ENCODE measurements at places on chromosomes 11 and 22.

GRCh38 chr11:61124574-61125309 lies 22.5 kb downstream of the CD5 start:
- no peak for DNase-seq

DNA sequence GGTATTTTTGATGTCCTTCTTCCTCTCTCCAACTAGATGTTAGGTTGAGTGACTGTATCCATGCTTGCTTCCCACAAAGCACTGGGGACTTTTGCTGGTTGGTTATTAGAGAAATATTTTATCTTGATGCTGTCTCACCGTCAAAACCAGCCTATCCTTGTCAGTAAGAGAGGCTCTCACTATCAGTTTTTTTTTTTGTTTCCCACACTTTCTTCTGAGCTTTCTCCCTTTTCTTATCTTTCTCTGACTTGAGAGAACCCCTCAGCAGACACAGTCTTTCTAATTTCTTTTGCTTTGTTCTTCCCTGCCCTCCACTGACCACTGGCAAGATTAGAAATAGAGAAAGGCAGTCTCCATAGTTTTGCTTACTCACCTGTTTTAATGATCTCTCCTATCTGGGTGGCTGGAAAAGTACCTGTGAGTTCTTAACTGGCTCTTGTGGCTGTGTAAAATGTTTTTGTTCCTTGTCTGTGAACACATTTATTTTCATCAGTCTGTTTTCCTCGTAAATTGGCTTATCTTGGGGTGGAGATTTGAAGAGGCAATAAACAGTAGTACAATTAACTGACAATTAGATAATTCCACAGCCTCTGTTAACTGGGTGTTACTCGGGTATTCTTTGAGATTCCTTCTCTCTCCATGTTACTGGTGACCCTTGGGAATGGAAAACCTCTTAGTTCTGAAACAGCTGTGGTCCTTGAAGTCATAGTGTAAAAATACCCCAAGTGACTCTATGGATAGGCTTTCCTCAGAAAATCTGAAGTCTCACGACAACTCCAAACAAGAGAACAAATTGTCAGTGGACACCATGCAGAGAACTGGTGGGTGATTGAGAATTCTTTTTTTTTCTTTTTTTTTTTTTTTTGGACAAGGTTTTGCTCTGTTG lies at the start of gene NXPE1:
Gene NXPE1 (minus strand): TSS at position 457 of the 886 bp plus-strand sequence. CDS start 8,680 bp downstream, outside the sequence.
- no peak for DNase-seq

DNA sequence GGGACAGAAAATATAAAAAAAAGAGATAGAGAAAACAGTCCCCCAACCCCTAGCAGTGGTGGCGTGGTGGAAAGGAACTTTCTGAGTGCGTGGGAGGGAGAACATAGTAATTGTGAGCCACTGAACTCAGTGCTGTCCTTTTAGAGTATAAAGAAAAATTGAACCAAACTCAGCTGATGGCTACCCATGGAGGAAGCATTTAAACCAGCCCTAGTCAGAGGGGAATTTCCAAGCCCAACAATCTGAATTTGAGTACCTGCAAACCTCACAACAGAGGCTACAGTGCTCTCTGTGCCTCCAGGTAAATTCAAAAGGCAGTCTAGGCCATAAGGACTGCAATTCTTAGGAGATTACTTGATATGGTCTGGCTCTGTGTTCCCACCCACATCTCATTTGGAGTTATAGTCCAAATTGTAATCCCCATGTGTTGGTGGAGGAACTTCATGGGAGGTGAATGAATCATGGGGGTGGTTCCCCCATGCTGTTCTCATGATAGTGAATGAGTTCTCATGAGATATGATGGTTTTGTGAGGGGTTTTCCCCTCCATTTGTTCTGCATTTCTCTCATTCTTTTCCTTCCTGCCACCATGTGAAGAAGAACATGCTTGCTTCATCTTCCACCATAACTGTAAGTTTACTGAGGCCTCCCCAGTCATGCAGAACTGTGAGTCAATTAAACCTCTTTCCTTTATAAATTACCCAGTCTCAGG lies 687.8 kb downstream of the FAM181B start:
- peak; percentile 8 for DNase-seq

DNA sequence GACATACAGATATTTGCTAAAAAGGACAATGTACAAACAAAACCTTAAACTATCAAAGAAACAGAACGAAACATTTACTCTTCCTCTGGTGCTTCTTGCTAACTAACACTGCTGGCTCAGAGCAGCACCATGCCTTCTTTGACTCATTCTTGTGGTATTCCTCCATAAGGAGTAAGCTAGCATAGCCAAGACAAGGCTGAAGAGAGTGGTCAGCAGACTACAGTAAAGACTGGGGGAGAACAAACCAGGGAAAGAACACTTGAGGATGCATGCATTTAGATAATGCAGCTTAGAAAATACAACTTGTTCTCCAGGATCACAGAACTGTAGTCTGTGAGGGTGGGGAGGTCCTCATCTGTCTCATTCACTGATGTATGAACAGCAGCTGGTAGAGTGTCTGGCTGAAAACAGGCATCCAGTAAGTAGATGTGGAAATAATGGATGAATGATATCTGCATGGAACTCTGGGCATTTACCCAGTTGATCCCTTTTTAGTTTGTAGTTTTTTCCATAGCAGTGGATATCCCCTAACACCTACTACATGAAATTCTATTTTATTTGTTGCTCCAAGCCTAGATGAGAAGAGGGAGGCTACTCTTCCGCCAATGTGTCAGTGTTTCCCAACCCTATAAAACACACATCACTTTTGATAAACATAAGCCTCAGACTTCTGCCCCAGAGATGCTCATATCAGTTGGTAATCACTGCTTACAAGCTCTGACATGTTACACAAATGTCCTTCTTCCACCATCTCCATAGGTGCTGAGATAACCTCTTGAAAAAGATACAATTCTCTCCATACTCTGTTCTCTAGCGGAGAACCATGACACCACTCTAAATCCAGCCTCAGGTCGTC lies 7.3 kb downstream of the SNX19 start:
- DNase-seq, result peak; percentile 79

- DNase-seq, result peak; percentile 46
Observed at GRCh38 chr22:38700270-38700788, 414 bp downstream of the JOSD1 start.

DNA sequence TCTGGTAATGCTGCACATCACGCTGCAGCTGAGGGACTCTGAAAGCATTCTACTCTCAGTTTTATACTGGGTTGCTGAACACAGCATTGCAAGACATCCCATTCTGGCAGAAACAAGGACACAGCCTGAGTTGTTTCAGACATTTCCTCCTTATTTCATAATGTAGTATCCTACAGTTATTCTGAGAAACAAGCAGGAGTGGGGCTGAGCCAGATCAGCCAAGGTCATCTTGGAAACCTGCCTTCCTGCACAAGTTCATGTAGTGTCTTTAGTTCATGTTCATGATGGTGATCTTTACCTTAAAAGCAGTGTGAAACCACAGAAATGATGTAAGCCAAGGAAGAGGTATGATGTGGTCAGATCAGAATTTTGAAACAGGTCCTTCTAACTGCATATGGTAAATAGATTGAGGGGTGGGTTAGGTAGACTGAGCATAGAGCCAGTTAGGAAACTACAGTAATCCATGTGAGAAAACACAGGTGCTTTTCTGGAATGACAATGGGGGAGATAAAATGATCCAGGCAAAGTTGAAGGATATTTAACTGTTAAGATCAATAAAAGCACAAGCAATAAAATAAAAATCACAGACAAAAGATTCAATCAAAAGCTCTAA lies 1686.8 kb downstream of the LRRC4C start:
- no peak for DNase-seq

DNA sequence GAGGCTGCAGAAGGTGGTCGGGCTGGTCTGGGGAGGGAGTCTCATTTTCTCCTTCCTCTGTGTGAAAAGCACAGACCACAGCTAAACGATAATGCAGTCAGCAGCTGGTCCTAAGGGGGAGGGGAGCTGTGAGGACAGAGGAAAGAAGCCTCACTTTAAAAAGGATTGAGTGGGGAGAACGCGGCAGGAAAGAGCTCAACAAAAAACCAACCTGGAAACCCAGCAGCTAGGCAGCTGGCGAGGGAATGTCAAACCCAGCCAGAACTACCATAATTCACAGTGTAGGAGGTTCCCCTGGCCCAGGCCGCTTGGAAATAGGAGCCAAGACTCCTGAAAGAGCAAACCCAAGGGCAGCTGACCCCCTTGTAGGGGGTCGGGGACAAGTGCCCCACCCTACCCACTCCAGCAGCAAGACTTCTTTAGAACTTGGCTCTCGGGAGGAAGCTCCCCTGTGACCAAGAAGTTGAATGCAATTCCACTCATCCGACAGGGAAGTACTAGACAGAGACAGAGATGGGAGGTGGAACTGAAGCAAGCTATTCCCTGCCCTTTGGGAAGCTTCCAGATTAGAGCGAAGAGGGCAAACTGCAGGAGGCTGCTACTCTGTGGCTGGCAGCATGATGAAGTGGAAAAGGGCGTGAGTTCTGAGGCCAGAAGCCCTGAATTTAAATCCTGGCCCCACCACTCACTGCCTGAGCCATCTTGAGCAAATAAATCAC lies 16.5 kb upstream of the DGKZ start:
- DNase-seq, result no peak

DNA sequence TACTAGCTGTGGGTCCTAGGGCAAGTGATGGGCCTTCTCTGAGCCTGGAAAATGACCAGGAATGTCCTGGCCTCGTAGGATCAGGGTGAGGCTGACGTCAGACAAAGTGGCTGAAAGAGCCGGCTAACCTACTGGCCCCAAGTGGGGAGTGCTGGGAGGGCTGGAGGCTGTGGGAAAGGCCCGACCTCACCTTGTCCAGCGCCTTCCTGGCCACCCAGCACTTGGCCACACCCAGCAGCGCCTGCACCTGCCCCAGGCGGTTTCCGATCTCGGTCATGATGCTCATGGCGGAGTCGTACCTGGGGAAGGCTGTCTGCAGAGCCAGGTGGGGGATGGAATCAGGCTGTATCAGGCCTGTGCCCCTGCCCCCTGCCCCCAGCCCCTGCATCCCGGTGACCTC lies 7.5 kb downstream of the RAPSN start:
- DNase-seq, result no peak

GRCh38 chr11:100757646-100758045 lies 70.6 kb downstream of the ARHGAP42 start:
- no peak for DNase-seq

DNA sequence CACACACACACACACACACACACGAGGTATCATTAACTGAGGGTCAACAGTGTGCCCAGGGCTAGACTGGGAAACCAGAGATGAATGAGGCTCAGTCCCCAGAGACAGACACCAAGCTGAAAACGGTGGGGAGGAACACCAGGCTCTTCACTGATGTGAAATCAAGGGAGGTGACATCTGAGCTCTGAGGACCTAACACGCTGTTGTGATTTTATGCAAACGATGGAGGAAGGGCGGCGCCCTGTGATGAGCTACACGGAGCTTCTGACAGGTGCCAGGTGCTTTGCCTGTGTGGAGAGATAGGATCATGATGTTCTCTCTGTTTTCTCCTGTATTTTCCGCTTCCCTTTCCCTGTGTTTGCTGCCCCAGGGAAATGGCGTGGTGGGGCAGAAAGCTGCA lies 6.5 kb upstream of the CYB5R3 start:
- DNase-seq, result no peak

DNA sequence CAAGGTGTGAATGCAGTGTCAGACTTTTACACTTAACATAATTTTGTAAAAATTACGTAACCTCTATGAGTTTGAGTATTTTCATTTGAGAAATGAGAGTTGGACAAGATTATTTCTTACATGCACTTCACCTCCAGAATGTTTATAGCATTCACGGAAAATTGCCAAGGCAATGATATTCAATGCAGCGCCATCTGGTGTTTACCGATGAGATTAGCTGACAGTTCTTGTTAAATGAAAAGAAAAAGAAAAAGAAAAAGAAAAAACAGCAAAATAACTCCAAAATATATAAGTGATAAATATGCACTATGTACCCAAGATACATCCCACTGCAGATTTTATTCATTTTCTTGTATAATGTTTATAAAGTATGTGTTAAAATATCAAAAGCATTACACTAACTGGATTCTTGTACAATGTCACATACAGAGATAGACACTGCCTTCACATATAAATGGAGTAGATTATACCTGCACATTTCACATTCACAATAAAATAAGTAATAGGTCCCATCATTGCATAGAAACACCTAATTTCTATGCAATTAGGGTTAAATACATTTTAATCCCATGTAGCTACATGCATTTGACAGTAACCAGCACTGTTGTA lies 976.3 kb upstream of the FAT3 start:
- no peak for DNase-seq

DNA sequence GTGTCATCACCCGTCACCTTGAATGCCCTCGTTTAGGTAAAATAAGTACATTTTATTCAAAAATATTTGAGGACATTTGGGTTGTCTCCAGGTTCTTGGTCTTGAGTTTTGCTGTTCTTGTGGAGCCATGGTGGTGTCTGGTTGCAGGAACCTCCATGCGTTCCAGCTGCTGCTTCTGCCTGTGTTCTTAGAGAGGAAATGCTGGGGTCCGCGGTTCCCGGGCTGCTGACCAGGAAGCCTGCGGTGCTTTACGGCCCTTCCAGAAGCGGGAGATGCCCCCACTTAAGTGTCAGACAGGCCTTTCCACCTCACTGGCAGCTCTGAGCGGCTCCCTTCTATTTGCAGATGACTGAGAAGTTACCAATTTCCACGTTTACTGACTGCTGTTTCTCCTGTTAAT lies 66.8 kb downstream of the LRP5 start:
- no peak for DNase-seq

DNA sequence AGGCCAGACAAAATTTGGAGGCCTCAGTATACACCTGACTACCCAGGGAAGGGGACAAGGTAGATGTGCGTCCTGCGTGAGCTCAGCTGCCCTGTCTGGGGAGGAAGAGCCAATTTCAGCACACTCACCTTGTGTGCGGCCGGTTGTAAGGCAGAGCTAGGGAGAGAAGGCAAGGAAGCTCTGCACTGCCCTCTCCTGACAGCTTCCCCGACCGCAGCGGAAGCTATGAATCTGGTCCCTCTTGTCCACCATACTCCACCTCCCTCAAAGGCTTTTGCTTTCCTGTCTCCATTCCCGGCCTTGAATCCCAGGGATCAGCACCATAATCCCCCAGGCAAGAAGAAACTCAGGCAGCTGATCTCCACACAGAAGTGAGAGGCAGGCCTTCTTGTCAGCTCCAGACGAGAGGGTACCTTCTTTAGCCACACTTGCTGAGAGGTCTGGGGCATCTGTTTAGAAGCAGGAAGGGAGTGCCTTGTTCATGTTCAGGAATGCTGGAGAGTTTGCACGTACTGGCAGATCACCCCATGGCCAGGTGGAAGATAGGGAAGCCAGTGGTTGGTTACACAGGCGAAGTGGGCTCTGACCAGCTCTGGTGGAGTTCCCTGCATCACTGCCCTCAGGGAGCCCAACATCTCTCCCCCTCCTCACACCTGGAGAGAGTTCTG lies 62.5 kb downstream of the FEZ1 start:
- DNase-seq, result peak; percentile 59

GRCh38 chr11:91804042-91804441 lies 420.6 kb upstream of the FAT3 start:
- DNase-seq, result peak; percentile 36

Data from AG10803 (cell line).